ENCODE measurements at places on chromosomes 4 and X. TPM values are rescaled to one million over a fixed set of nuclear protein-coding genes. Genes with fewer than 3 reads are reported as not detected.

The SPARCL1 gene
- total RNA-seq: not detected

The NEIL3 gene
- 8.9 TPM for total RNA-seq

The GNRHR gene
- not detected for total RNA-seq

The SCML1 gene
- 5.1 TPM for total RNA-seq

The TRO gene
- 0.87 TPM for total RNA-seq

The CLDN34 gene
- not detected for total RNA-seq

The DMRTC1 gene
- not detected for total RNA-seq

All from A549 treated with dexamethasone at 1 μM for 4 hours (cell line).